ENCODE measurements at places on chromosomes 2 and 18.

DNA sequence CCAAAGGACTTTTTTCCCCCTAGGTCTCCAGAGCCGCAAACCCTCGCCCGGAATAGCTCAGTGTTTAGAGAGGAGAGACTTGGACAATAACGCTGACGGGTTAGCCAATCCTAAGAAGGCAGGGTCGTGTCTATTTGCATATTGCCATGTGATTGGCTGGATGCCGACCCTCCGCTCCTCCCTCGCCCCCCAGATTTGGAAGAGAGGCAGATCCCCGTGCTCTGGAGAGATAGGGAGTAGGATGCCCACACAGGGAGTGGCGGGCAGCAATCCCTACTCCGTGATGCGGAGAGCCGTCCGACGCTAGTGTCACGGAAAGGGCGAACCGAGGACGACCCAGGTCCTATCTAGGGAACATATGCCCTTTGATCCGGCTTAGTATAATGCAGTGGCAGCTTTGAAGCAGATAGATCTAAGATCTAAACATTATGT lies 1.4 kb downstream of the WNT6 start:
- peak; percentile 20 for DNase-seq

GRCh38 chr2:203326356-203326755 lies 1.8 kb upstream of the ABI2 start:
- DNase-seq = no peak

DNA sequence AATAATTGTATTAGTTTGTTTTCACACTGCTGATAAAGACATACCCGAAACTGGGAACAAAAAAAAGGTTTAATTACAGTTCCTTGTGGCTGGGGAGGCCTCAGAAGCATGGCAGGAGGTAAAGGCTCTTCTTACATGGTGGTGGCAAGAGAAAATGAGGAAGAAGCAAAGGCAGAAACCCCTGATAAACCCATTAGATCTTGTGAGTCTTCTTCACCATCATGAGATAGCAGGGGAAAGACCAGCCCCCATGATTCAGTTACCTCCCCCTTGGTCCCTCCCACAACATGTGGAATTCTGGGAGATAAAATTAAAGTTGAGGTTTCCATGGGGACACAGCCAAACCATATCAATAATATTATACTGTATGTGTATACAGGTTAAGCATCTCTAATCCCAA lies 73.3 kb upstream of the CABLES1 start:
- no peak for DNase-seq

- no peak for DNase-seq
These were observed 160.2 kb upstream of the NDUFV2 start for GRCh38 chr18:8942021-8942908.

GRCh38 chr2:157784169-157784822 lies 91.8 kb downstream of the ACVR1 start:
- DNase-seq = peak; percentile 45

- DNase-seq = peak; percentile 14
These were observed 279.0 kb upstream of the STON1 start for GRCh38 chr2:48250943-48251342.

Measured in gastrocnemius medialis (tissue), 4 donors.